ENCODE measurements at places on chromosomes 13 and 19.

GRCh38 chr13:109761695-109762094, 24.7 kb downstream of the IRS2 start:
- DNase-seq = no peak

- peak; percentile 73 for DNase-seq
Observed at GRCh38 chr13:34941835-34942731, at the start of gene NBEA. TSS of gene NBEA (plus strand) at chr13:34942270. CDS start at chr13:34942821, 551 bp downstream.

DNA sequence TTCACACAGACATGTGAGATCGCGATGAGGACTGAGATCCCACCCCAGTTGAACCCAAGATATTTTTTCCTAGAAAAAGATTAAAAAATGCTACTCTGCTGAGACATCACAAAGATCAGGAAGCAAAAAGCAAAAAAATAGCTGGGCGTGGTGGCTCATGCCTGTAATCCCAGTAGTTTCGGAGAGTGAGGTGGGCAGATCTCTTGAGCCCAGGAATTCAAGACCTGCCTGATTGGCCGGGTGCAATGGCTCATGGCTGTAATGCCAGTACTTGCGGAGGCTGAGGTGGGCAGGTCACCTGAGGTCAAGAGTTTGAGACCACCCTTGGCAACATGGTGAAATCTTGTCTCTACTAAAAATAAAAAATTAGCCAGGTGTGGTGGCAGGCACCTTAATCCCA, 1.1 kb downstream of the FUT3 start:
- DNase-seq = no peak

GRCh38 chr19:18008814-18009213, 844 bp downstream of the ARRDC2 start:
- no peak for DNase-seq

- DNase-seq = peak; percentile 42
Observed at GRCh38 chr19:16073988-16074387, 2.3 kb upstream of the TPM4 start.
